ENCODE measurements at places on chromosomes 13 and 19.

- peak; percentile 75 for DNase-seq
These were observed 4.1 kb upstream of the EML2 start for GRCh38 chr19:45643024-45643926.

- DNase-seq: no peak
These were observed 239.1 kb upstream of the HTR2A start for GRCh38 chr13:47135800-47136503.

GRCh38 chr19:51082611-51083010 is at the start of gene KLK14:
KLK14 (minus strand) TSS chr19:51082887; CDS start chr19:51082614, 273 bp downstream.
- DNase-seq: no peak

DNA sequence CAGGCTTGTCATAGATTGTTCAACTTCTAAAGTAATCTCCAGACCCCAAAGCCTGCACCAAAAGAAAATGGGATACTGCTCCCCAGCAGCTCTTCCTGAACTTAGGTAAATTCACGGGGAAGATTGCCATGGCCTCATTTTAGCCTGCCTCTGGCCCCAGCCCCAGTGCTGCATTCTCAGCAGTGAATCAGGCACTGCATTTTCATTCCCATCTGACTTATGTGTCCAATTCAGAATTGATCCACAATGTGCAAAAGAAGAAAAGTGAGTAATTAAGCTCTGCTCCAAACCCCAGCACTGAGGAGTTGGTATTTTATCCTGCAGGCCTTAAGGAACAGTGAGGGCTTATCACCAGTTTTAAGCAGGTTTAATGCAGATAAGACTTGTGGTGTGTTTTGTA is 176.4 kb downstream of the KCTD12 start:
- no peak for DNase-seq
